ENCODE measurements at places on chromosomes 2 and 18.
A peak's percentile ranks its signal among the peaks of the same experiment; 100 is the strongest.

- DNase-seq = no peak
Measured at GRCh38 chr2:9768388-9768787, 74.9 kb upstream of the TAF1B start.

- peak; percentile 57 for DNase-seq
Measured at GRCh38 chr2:195498176-195498575, 158.8 kb upstream of the SLC39A10 start.

- no peak for DNase-seq
Measured at GRCh38 chr2:102046135-102046986, 54.6 kb downstream of the IL1R2 start.

- no peak for DNase-seq
Measured at GRCh38 chr2:217807753-217808152, 195.0 kb downstream of the TNS1 start.

DNA sequence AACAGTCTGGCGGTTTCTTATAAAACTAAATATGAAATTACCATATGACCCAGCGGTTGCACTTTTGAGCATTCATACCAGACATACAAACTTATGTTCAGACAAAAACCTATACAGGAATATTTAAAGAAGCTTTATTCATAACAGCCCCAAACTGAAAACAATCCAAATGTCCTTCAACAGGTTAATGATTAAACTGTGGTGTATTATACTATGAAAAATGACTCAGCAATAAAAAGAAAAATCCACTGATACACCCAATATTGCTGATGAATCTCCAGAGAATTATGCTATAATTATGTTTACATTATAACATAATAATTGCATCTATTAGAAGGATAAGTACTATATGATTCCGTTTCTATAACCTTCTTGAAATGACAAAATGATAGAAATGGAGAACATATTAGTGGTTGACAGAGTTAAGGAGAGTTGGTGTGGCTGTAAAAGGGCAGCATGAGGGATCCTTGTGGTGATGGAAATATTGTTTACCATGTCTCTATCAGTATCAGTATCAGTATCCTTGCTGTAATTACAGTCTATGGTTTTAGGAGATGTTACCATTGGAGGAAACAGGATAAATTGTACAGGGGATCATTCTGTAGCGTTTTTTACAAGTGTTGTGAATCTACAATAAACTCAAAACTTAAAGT is 127.1 kb downstream of the DSC3 start:
- no peak for DNase-seq

DNA sequence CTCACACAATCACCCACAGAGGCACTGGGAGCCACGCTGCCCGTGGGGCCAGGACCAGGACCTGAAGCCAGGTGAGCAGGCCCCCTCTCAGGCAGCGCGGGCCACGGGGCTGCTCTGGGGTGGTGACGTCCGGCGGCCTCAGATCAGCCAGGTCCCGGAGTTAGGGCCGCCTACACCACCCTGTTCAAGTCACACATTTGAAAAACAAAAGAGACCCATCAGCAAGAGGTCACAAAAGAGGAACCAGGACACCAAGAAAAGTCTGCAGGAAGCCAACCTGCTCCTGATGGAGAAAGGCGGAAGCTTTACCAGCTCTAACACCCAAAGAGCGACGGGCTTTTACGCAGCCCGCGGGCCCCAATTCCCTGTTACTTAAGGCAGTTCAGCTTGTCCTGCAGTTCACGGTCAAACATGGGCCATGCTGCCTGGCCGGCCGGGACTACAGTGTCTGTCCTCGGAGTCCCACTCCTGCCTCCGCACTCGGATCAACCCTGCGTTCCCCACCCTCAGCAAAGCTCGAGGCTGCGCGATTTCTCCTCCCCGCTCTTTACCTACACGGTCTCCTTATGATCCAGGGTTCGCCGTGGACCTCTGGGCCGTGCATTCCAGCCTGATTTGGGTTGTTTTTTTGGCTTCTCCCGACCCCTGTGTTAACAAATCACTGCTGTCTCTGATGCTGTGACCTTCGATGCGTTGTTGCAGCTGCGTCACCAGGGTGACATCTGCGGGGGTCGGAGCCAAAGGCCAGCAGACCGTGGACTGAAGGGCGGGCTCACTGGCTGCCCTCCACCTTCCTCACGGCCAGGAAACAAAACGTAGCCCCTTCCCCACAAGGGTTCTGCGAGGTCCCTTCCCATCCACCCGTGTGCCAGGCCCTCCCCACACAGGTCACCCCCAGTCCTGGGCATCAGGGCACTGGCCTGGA is 31.0 kb downstream of the SNORC start:
- DNase-seq = no peak

DNA sequence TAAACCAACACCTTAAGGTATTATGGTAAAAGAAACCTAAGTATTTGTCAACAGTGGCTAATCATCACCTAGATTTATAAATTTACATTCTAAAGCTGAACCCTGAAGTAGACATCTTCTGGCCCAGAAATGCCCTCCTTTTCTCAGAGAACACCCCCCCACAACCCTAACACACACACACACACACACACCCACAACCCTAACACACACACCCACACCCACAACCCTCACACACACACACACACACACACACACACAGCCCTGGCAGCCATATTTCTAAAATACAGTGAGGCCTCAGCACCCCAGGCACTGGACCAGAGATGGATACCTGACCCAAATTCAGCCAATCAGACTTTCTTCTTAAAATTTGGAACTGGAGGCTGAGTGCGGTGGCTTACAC is 14.3 kb downstream of the SRBD1 start:
- DNase-seq = no peak

- DNase-seq = no peak
Measured at GRCh38 chr2:64626963-64627760, 26.6 kb downstream of the SERTAD2 start.

- DNase-seq = no peak
Measured at GRCh38 chr2:221005338-221005737, 566.8 kb downstream of the EPHA4 start.

GRCh38 chr2:148917431-148917830 is 42.4 kb downstream of the KIF5C start:
- DNase-seq = no peak

GRCh38 chr2:88187038-88187676 is 17.0 kb downstream of the THNSL2 start:
- no peak for DNase-seq

GRCh38 chr2:229997565-229997964 is 71.2 kb downstream of the SLC16A14 start:
- no peak for DNase-seq

Measured in stimulated activated CD8-positive, alpha-beta memory T cell treated with anti-CD3 and anti-CD28 coated beads, Interleukin-15, amount 100 ng/mL, for 4 hours (primary cell).